ENCODE measurements at places on chromosomes 13 and 19.

DNA sequence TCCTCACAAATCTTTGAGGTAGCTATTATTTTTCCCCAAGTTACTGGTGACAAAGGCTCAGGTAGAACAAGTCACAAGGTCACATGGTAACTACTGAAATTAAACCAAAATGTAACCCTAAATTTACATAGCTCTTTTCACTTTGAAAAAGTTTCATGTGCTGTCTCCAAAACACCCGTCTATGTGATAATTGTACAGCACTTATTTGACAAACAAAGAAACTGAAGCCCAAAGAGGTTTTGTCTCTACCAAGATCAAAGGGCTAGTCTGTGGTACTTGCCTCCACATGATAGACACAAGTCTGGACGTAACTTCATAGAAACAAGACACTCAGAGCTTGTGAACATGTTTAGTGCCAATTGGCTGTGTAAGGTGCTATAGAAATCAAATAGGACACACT lies 108.3 kb downstream of the SACS start:
- DNase-seq, result no peak

GRCh38 chr19:43420954-43421353 lies 6.3 kb downstream of the TEX101 start:
- DNase-seq, result no peak

- DNase-seq, result no peak
Measured at GRCh38 chr13:85379991-85380390, 419.2 kb downstream of the SLITRK6 start.

- no peak for DNase-seq
Measured at GRCh38 chr13:52374873-52375411, 31.0 kb downstream of the THSD1 start.

- DNase-seq, result no peak
Measured at GRCh38 chr13:95176611-95177259, 124.5 kb downstream of the ABCC4 start.

DNA sequence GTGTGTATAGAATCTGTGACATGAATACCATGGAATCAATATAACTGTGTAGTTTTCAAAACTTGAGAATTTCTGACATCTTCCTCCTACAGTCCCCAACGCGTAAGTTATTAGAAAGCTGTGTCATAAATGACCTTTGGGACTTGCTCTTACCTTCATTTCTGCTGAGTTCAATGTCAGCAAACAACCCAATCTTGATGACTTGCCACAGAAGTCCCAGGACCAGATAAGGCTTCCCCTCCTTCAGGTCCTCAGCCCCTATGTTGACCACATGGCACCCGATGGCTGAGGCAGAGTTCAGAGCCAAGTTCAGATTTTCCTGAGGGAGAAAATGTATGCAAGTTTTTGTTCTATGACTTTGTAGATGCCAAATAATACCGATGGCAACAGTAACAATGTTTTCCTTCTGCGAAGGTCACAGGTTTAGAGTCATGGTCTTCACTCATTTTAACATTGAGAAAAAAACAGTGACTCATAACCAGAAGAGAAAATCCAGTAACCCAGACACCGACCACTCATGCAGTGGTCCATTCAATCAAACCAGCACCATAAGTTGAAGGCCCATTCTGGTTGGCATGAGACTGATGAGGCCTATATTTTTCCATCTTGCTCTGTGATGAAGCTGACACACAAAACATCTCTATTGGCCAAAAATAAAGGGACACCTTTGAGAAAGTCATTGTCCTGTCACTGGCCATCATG lies 29.2 kb downstream of the LCP1 start:
- DNase-seq, result no peak

DNA sequence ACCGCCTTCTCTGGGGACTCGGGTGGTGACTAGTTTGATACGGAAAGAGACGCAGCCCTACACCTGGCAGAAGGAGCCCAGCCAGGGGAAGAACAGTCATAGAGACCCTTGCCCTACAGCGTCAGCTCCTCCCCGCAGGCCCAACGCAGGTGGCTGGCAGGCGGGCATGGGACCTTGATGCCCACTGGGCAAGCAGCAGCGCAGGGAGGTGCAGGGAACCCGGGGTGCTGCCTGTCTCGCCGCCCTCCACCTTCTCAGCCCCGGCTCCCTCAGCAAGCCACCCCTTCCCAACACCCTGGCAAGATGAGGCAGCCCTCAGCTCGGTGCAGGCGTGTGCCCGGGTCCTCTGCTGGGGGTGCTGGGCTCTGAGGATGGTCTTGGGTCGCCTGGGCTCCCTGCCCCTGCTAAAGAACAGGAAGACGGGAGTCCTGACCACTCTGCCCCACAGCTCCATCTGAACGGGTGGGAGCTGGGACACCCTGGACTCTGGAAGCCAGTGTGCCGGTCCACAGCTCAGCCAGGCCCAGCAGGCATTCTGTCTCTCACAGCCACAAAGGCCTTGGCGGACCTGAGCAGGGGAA lies 9.0 kb downstream of the MIER2 start:
- DNase-seq, result no peak

DNA sequence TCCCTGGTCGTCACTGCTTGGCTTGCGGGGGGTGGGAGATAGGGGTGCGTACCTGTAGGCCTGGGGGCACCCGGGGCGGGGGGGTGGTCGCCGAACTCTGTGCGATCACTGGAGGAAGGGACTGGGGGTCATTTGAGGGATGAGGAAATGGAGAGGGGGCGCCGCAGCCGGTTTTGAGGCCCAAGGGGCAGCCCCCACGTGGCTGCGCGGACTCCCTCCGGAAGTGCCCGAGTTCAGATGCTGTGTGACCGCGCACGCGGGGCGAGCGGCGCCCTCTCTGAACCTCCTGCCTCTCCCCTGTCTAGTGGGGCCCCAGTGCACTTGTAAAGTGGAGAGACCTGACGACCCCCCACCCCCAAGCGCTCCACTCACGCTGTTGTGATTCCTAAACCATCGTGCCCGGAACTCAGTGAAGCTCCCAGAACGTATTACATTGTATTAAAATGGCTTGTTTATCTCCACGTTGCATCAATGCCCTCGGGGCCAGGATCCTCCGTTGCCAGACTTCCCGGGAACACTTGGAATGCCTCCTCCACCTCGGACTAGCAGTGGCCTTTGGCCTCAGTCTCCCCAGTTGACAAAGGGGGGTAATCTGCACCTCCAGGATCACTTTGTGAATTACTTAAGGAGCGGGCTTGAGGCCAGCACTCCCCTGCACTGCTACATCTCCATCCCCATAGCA lies 3.0 kb upstream of the NANOS3 start:
- DNase-seq, result no peak

DNA sequence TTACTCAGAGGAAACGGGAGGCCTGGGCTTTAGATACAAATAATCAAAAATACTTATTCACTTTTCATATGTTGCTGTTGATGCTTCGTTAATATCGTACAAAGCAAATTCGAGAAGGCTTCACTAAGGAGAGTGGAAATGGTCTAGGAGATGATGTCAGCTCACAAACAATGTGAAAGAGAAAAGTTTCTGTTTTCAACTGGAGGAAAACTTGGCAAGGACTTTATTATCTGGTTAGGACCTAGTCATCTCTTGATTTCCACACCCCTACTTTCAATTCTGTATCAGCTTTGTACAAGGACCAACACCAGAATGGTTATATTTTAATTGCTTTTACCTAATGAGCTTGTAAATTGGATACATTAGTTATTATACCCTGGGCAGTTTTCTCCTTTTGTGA lies 88.0 kb downstream of the SLC10A2 start:
- DNase-seq, result no peak

GRCh38 chr13:34971473-34971872 lies 29.4 kb downstream of the NBEA start:
- DNase-seq, result no peak

DNA sequence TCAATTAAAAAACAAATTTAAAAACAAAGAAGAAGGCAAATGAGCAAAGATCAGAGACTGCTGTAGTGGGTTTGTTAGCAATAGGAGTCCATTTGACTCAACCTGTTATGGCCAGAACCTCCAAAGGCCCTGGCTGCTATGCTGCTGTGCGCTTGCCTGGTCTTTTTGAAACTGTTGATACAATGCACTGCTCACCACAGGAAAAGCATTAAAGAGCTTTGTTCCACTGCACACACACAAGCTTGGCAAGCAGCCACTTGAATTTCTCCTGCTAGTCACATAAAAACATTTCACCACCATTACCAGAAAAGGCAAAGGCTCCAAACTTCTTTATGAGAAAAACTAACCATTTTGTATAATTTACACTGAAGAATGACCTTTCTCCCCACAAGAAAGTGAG lies 132.2 kb downstream of the FREM2 start:
- DNase-seq, result no peak

- no peak for DNase-seq
Measured at GRCh38 chr19:33796164-33796875, at the start of gene KCTD15. TSS of gene KCTD15 (plus strand) at chr19:33796870. CDS start at chr19:33800455, 3,585 bp downstream.

Data from ascending aorta (tissue), 2 donors.